Substantia nigra (tissue), 51 donors: ENCODE measurements at places on chromosomes 7 and 10.

DNA sequence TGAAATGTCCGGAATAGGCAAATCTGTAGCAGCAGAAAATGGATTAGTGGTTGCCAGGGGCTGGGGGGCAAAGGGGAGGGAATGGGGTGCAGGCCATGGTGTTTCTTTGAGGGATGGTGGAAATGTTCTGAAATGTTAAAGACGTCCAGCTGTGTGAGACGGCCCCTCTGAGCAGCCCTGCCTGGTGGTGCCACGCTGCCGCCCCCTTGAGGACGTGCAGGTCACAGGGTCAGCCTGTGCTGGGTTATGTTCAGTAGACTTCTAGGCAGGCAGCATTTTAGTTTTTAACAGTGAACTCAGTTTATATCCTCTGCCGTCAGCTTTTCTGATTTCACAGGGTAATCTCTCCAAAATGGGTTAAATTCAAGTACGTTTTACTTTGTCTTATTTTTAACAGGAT, 9.4 kb downstream of the NUB1 start:
- no peak for DNase-seq

GRCh38 chr10:76382381-76382851, 951.0 kb downstream of the LRMDA start:
- no peak for DNase-seq

- DNase-seq: no peak
Measured at GRCh38 chr7:35593899-35594298, 101.0 kb downstream of the HERPUD2 start.

DNA sequence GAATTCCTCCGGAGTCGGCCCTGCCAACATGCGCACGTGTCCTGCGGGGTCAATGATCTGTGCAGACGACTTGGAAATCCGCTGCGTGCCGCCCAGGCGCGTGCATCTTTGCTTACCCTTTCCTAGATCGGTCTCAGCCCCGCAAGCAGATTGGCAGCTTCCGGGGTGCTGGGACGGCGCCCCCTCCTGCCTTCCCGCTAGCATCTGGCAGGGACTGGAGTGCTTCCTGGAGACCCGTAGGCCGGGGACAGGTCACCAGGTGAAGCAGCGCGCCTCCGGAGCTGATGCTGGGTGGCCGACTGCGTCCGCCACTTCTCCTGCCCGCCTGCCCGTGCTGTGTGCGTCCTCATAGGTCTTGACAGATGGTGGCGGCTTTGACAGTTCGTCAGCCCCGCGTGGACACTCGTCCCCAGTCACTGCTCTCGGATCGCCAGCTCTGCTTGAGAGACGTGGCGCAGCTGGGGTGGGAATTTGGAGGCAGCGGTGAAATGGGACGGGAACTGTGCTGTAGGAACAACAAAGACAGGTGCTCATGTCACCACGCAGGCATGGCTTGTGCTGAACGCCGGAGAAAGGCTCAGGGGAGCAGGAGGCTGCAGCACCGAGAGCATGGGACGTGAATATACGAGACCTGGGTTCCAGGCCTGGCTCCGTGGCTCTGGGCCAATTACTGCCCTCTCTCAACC, 21.9 kb upstream of the KCNK18 start:
- no peak for DNase-seq

DNA sequence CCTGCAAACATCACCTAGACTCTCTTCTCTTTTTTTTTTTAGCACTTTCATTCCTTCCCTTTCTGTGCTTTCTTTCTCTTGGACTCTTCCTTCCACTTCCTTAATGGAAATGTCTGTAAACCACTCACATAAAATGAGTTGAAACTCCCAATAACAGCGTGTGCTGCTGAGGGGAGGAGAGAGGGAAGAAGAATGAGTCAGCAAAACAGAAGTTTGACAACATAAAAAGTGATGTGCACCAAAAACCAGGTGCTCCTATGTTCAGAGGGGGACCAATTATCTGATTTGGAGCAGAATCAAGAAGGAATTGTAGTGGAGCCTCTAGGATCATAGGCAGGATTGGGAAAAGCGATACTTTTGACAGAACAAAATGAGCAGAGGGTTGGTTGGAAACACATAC, 712.1 kb upstream of the IGFBP3 start:
- no peak for DNase-seq

DNA sequence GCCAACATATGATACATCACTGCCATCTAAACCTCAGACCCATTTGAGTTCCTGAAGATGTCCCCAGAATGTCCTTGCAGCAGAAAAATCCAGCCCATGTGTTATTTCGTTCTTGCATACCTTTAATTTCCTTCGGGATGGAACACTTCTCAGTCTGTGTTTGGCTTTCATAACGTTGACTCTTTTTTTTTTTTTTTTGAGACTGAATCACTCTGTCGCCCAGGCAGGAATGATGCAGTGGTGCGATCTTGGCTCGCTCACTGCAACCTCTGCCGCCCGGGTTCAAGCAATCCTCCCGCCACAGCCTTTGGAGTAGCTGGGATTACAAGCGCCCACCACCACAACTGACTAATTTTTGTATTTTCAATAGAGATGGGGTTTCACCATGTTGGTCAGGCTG, 148.8 kb upstream of the TNRC18 start:
- no peak for DNase-seq

- DNase-seq: no peak
Measured at GRCh38 chr7:54722026-54722425, 37.0 kb downstream of the SEC61G start.

DNA sequence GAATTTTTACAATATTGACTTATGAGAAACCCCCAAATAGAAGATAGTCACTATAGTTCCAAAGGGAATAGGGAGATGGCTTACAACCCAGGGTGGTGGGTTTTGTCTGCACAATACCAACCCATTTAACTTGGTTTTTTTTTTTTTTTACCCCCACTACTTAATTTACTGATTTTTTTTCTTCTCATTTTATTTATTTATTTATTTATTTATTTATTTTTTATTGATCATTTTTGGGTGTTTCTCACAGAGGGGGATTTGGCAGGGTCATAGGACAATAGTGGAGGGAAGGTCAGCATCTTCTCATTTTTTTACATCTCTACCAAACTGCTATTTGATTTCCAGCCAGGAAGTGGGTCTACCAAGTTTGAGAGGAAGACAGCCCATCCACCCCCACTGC, 77.9 kb downstream of the FAM204A start:
- DNase-seq: no peak

- no peak for DNase-seq
Measured at GRCh38 chr10:116208956-116209567, 63.9 kb downstream of the GFRA1 start.

- no peak for DNase-seq
Measured at GRCh38 chr7:87424075-87424474, 51.4 kb downstream of the ABCB4 start.

GRCh38 chr7:108805808-108806397, 236.2 kb downstream of the DNAJB9 start:
- no peak for DNase-seq

DNA sequence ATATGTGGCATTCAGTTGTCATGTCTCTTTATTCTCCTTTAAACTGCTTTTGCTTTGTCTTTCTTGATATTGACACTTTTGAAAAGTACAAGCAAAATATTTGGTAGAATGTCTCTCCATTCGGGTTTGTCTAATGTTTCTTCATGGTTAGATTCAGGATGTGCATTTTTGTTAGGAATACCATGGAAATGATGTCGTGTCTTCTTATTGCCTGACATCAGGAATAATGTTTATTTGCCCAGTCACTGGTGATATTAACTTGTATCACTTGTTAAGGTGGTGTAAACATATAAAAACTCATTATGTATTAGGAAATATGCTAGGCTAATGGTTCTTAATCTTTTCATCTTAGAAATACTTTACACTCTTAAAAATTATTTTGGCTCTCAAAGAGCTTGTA, 43.4 kb downstream of the CDK1 start:
- DNase-seq: no peak

DNA sequence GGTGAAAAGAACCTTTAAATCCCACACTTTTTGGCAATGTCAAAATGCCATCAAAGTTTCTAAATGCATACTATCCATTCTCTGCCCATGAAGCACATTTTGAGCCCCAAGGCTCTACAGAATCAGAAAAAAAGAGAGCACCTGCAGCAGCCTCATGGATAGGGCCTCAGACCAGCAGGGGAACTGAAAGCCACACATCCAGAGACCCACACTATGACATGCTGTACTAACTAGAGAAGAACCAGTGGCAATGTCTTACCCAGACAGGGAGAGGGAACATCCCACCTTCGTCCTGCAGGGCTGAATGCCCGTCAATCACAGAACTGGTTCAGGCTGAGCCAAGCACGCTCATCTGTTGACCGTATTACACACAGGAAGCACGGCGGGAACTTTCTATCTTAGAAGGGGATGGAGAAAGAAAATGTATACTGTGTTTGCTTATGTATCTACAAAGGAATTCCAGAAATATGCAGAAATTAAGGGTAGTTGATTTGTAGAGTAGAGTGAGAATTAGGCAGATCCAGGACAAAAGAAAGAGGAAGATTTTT, 237.2 kb downstream of the GLI3 start:
- no peak for DNase-seq

- DNase-seq: no peak
Measured at GRCh38 chr7:20393021-20393610, 62.4 kb downstream of the ITGB8 start.

- no peak for DNase-seq
Measured at GRCh38 chr10:48638739-48639527, 34.1 kb upstream of the ARHGAP22 start.

DNA sequence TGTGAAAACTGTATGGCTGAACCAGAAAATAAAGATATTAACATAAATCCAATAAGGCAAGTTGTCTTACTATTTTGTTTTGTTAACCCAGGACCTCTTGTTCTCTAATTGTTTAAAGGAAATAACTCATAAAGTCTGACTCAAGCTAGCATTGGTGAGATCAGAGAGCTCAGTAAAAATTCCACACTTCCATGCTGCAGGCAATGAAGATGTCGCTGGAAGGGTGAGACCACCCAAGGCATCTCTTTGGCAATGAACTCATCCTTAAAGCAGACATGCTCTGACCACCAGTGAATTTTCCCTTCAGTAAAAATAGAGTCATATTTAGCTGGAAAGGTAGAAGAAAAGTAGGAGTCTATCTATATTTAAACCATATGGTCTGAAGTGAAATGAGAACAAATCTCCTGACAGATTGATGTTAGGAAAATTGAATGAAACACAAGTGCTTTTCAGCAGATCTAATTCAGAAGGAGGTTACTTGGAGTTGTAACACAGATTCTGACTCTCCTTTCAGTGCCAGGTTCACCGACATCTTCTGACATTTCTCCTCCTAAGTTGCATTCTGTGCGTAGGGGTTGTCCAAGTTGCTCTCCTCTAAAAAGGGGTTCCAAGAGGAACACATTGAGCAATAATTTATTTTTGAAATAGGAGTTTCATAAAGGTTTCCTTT, 32.8 kb upstream of the VIPR2 start:
- DNase-seq: no peak

- DNase-seq: no peak
Measured at GRCh38 chr7:146116521-146117222, at the start of gene CNTNAP2. TSS of gene CNTNAP2 (plus strand) at chr7:146116801. CDS start at chr7:146116877, 76 bp downstream.
